Fibroblast of skin of left quadriceps (primary cell): ENCODE measurements at places on chromosomes 2 and 18.
A peak's percentile ranks its signal among the peaks of the same experiment; 100 is the strongest.

DNA sequence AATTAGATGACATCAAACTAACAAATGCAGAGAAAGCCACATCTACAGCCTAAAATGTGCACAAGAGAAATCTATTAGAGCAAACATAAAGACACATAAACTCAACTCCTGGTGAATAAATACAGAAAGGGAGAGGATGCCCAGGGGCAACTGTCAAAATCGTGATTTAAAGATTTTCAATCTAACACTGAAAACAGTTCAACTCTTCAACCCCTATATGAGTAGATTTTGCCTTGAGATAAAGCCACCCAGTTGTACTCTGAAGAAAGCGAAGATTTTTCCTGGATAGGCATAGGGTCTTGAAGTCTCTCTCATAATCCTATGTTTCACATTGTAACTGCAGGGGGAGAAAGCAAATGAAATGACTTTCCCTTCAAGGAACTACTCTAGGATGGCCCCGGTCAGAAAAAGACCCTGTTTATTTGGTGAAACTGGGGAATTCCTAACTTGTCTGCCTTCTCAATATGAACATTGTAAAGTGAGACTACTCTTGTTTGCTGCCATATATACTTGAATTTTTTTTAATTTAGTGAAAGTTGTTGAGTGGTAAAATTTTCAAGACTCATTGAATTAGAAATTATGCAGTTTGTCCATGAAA, 226.7 kb downstream of the ERBB4 start:
- no peak for DNase-seq

- DNase-seq, result no peak
Measured at GRCh38 chr18:11514267-11514666, 95.1 kb upstream of the SLC35G4 start.

GRCh38 chr18:57004366-57005121, 142.3 kb upstream of the BOD1L2 start:
- peak; percentile 12 for DNase-seq

DNA sequence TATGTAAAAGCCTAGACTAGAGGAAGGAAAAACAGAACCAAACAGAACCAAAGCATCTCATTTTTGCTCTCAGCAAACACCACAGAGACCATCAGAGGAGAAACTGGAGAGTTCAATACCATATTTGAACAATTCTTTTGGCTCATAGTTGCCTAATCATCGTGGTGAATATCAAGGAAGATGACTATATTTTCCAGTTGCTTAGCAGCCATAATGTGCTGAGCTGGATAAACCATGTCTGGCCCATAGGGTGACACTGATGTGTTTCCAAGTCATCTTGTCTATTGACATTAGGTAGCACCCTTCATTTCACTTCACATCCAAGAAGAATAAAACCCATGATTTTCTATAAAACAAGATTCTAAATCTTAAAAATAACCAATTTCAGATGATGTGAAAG, 5.9 kb upstream of the XRCC5 start:
- DNase-seq, result no peak

DNA sequence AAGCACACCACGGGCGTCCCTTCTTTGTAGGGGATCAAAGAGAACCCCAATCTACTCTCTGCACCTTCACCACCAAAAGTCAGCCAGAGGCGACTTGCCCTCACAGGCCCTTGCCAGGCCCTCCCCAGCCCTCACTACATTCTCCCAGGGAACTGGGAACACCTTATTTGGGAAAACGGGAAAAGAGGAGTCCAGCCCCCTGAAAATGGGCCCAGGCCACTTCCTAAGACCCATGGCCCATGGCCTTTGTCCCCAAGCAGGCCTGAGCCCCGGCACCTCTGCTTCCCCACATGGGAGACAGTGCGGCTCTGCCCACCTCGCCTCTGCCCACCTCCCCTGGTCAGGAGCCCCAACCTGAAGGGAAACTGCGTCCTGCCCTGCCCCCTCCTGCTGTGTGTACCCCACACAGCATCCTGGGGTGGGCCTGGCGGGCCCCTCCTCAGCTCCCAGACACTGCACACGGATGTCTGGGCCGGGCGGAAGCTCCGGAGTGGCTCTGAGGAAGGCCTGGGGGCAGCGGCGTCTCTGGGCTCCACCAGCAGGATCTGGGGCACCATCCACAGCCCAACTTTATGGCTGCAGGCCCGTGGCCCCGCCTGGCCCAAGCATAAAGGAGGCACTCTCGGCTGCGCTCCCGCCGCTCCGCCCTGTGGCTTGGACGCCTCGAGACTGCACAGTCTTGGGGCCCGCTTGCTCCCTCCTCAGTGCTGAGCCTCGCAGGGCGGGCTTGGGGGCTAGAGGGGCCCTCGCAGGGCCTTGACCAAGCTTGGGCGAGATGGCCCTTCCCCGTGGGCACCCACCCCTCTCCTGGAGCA, 70.3 kb upstream of the GPC1 start:
- no peak for DNase-seq

DNA sequence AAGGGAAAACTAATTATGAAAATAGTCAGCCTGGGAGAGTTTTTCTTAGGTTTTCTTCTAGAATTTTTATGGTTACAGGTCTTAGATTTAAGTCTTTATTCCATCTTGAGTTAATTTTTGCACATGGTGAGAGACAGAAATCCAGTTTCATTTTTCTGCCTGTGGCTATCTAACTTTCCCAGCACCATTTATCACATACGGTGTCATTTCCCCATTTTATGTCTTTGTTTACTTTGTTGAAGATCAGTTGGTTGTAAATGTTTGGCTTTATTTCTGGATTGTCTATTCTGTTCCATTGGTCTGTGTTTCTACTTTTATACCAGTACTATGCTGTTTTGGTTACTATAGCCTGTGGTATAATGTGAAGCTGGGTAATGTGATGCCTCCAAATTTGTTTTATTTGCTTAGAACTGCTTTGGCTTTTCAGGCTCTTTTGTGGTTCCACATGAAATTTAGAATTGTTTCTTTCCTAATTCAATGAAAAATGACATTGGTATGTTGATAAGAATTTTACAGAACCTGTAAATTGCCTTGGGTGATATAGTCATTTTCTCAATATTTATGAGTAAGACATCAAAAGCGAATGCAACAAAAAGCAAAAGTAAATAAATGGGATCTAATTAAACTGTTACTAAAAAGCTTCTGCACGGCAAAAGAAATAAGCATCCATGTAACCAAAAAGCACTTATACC, 146.1 kb upstream of the NOL4 start:
- DNase-seq, result no peak

- no peak for DNase-seq
Measured at GRCh38 chr2:176834226-176834625, 378.4 kb upstream of the HNRNPA3 start.

- DNase-seq, result no peak
Measured at GRCh38 chr2:209456489-209456888, 32.6 kb downstream of the MAP2 start.

- DNase-seq, result no peak
Measured at GRCh38 chr2:73091164-73091563, 19.7 kb upstream of the SFXN5 start.

DNA sequence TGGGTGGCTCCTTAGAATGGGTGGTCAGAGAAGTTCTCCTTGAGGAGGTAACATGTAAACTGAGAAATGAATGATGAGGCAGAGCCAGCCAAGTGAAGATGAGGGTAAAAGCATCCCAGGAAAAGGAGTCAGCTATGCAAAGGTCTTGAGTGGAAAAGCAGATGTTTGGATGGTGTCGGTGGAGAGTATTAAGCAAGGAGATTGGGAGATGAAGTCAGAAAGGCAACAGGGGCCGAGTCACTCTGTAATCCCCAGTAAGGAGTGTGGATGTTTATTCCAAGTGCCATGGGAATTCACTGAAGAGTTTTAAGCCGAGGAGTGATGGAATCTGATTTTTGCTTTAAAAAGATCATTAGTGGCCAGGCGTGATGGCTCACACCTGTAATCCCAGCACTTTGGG, 3.4 kb upstream of the STAMBP start:
- DNase-seq, result no peak

DNA sequence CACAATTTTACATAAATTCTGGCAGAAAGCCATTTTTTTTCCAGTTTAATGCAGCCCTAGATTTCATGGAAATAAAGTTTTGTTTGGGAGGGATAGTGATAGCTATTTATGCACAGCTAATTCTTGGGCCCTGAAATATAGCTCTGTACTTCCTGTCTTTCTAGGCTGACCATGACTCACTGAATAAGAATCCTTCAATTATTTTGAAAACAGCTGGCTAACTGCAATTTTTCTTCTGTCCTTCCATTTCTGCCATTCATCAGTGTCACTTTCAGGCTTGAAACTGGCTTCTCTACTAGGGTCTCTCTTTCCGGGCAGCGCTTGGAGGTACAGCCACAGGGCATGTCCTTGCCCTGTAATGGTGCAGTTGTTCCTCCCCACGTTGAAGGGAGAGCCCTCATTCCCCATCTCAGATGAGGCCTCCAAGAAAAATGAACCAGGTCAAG, 97.1 kb upstream of the TMEM178A start:
- DNase-seq, result peak; percentile 76

DNA sequence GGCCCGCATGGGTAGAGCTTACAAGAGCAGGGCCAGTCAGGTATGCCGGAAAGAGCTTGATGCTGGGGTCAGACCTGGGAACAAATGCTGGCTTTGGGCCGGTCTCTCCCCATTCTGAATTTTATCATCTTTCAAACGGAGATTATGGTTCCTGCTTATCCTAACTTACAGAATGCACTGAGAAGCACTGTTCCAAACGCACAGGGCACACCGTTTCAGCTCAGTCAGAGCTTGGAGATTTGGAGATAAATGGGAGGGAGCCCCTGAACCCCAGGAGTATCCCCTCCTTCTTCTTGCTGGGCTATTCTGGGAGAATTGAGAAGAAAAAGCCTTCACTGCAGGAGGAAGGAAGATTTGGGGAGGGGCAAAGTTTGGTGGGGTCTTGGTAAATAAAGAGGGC, 169.4 kb downstream of the DDX1 start:
- no peak for DNase-seq

DNA sequence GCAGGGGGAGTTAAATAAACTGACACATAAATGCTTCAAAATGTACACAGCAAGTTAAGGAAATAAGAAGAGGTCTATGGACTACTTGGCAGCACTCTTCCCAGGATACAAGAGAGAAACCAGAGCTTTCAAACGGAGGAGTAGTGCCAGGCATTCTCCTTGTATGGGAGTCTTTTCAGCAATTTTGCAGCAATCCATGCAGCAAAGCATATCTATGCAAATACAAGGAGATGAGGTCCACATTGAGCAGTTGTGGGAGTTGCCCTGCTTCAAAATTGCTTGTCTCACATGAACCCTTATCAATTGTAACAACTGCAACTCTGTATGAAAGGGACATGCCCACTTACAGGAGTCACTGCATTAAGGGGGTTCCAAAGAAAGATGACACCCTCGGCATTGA, 37.8 kb downstream of the SCN9A start:
- no peak for DNase-seq

GRCh38 chr2:235141411-235142128, 189.8 kb downstream of the SH3BP4 start:
- no peak for DNase-seq

DNA sequence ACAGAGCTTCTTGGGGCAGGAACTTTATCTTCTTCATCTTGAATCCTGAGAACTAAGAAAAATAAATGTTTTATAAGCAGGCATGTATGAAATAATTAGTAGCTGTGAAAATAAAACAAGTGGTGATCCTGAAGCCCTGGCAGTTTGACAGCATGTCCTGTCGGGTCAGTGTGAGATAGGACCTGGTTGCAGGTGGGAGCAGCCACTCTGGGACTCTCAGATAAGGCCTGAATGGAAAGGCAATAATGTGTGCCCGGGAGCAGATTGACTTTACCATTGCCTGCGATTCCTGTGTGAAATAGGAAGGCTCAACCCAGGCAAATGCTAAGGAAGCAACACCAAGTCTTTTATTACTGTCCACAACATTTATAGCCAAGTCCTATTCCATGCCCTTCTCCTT, 132.4 kb downstream of the LYPD6B start:
- DNase-seq, result no peak

DNA sequence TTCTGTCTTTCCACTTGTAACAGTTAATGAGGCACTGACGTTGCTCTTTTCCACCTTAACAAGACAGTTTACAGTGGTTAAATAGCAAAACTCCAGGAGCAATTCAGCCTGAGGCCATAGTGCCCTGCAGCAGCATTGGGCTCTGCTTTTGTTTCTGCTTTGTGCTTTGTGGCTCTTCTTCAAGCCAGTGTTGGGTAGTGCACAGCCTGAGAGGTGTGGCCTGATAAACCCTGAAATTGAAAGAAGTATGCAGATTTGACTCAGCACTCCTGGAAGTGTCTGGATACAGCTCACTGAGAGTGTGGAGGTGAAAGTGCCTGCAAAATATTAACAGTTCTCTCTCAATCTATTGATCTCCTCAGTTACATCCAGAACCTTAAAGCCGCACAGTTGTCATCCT, 63.0 kb downstream of the STK25 start:
- no peak for DNase-seq

DNA sequence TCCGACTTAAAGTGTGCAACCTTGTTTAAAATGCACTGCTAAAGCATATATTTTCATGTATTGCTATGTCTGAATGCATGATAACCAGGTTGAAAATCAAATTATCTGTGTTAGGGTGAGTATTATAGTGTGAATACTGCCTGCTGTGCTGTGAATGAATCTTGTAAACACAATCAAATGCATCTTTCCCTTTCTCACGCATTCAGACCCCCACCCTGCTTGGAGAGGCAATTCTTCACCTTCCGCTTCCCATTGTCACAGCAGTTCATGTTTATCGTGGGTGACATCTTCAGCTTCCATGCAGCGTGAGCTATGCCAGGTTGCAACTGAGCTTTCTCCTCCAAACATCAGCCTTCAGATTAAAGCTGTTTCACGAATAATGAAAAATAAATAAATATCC, 418.0 kb downstream of the MEIS1 start:
- no peak for DNase-seq
